NCI-H2029 treated with DMSO at 0.1 percent for 48 hours (cell line): ENCODE measurements at places on chromosomes 4 and X.
A peak's percentile ranks its signal among the peaks of the same experiment; 100 is the strongest.

DNA sequence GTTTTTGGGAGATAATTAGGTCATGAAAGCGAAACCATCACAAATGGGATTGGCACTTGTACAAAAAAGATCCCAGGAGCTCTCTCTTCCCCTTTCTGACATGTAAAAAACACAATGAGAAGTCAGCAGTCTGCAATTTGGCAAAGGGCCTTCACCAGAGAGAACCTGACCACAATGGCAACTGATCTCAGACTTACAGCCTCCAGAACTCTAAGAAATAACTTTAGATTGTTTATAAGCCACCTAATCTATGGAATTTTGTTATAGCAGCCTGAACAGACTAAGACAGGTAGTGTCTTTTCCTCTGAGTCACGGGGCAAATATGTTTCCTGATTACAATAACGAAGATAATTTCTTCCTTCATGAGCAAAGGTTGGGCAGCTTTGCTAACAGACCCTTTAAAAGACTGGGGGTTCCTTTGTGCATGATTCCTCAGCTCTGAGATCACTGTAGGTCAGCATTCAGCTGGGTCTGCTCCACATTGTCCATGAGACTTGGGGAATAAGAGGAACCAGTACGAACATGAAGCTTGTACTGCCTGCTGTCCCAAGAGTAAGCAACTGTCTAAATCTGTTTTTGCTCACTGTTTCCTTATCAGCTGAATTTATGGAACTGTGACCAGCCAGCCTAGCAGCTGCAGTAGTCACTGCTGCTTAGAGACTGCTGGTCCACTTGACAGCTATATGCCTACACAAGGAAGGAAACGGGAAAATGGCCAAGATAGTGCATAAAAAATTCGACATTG is 191.6 kb downstream of the ANAPC10 start:
- DNase-seq, result no peak

- DNase-seq, result no peak
These were observed 204.9 kb downstream of the MAD2L1 start for GRCh38 chr4:119861731-119862130.

DNA sequence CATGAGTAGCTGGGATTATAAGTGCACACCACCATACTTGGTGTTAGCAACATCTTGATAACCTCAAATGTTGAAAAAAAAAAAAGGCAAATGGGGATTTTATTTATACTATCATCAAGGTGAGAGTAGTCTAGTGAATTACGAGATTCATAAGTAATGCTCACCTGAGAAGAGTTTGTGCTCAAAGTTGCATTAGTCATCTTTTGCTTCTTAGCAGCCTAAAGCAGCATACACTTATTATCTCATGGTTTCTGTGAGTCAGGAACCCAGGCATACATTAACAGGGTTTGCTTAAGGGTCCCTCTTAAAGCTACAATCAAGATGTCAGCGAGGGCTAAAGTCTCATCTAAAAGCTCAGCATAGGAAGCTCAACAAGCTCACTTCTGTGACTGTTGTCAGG is 8.2 kb upstream of the EXOSC9 start:
- no peak for DNase-seq

DNA sequence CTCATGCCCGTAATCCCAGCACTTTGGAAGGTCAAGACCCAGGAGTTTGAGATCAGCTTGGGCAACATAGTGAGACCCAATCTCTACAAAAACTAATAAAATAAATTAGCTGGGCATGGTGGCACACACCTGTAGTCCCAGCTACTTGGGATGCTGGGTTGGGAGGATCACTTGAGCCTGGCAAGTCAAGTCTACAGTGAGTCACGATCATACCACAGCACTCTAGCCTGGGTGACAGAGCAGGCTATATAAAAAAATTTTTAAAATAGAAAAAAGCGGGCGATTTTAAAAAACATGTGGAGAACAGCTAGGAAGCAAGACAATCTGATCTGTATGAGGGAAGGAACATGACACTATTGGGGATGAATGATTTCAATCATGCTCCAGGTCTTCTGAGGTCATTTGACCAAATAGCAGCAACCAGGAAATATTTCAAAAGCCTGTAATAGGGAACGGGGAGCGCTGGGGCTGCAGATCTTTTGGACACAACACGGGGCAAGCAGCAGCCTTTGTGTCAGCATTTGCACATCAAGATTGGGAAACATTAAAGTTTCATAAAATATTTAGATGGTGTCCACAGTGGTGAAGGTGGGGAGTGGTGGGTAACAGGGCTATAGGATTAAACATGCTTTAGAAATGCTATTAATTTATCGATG is 48.3 kb upstream of the GUCY1A1 start:
- no peak for DNase-seq

DNA sequence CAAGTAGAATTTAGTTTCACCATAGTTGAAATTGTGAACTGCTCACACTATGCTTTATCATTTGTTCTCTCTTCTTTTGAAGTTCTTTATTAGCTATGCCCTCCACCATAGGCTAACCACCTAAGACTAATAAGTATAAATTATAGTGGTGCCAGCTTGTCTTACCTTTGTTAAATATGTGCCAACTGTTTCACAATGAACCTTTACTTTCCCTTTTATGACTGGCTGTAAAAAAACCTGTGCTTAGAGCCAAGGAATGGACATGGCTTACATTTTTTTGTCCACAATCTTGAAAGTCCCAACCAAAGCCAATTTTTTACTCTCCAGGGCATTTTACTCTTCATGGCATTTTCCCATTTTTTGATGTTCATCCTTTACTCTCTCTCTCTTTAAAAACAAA is 123.5 kb upstream of the LEF1 start:
- DNase-seq, result no peak

DNA sequence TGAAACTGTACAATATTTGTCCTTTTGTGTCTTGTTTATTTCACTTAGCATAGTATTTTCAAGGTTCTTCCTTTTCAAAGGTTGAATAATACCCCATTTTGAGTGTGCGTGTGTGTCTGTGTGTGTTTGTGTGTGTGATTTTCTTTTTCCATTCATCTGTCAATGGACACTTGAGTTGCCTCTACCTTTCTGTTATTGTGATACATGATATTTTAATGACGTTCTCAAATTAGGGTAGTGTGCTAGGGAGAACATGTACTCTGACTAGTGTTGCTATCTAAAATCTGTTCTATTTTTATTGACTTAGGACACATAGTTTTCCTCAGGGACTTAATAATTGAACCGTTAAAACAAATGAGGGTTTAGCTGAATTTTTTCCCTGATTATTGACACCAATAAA is 9.9 kb downstream of the MMRN1 start:
- DNase-seq, result peak; percentile 47

GRCh38 chrX:154002215-154002719 is 17.4 kb downstream of the IRAK1 start:
- peak; percentile 62 for DNase-seq

DNA sequence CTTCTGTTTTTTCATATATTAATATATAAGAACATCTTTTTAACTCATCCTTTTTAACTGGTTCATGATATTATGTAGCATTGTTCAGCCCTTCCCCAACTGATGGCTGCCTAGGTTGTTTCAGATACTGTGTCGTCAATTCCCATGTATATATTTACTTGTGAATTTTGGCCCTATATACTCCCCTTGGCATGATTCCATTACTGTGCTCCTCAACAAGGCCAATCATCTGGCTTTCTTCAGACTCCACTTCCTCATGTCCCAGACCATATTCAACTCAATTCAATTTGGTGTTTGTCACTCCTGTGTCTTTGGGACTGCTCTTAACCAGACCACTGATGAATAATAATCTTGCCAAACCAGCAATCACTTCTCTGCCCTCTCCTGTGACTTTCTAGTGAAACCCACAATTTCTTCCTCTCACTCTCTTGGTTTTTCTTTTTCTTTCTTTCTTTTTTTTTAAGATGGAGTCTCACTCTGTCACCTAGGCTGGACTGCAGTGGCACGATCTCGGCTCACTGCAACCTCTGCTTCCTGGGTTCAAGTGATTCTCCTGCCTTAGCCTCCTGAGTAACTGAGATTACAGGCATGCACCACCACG is 2.7 kb upstream of the WDR45 start:
- DNase-seq, result no peak

DNA sequence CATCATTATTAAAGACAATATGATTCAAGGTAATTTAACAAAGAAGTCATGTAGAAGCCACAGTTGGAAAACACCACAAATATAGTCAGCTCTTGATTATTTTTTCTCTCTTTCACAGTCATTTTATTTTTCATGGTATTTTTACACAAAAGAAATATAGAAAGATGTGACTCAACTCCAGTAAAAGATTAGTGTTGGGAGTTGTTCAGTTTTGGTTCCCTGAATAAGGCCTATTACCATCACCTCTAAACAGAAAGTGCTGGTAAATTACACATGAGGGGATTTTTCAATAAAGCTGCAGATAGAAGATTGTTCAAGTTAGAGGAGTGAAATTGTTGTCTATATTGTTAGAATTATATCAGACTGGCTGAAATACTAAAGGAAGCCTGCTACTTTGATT is 107.0 kb downstream of the DDIT4L start:
- no peak for DNase-seq
